ENCODE measurements at places on chromosomes 16 and 17. TPM values are rescaled to one million over a fixed set of nuclear protein-coding genes. Genes with fewer than 3 reads are reported as not detected.

SMIM36 gene
- not detected for polyA plus RNA-seq

SLC16A6 gene
- polyA plus RNA-seq: 0.33 TPM

PPY gene
- not detected for polyA plus RNA-seq

NPIPA2 gene
- not detected for polyA plus RNA-seq

RPS2 gene
- polyA plus RNA-seq: 6,339 TPM

TMEM100 gene
- not detected for polyA plus RNA-seq

GALNS gene
- polyA plus RNA-seq: 8.4 TPM

UMOD gene
- not detected for polyA plus RNA-seq
